ENCODE measurements at places on chromosomes 5 and 9.

DNA sequence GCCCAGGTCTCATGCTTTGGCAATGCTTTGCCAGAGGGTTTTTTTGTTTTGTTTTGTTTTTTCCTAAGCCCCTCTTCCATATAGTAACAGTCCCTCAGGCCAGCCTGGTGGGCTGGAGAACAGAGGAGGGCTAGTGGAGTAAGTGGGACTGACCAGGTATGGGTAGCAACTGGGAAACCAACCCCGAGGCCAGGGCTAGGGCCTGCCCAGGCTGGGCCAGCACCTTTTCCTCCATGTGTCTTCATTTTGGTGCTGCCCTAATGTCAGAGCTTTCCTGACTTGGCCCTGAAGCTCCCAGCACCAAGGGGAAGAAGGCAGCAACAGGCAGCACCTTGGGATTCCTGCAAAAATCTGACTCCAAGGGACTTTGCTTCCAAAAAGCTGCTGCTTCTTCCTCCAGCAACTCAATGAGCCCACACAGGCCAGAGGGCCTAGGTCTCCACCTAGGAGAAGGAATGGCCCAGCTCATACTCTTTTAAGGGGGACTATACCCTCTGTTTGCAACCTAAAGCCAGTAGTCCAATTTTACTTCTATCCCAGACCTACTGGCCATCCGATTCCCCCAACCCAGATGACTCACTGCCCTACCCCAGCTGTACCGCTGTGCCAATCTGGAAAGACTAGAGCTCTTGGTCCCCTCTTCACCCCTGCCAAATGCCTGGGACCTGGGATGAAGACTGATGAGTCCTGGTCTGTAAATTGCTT, 105.1 kb downstream of the PSD2 start:
- no peak for DNase-seq

- peak; percentile 39 for DNase-seq
Observed at GRCh38 chr9:89701221-89701798, 96.5 kb downstream of the GADD45G start.

- no peak for DNase-seq
Observed at GRCh38 chr9:98978231-98978681, 34.5 kb downstream of the COL15A1 start.

GRCh38 chr5:65255294-65255693, 226.4 kb downstream of the ADAMTS6 start:
- no peak for DNase-seq

GRCh38 chr5:7970816-7971215, 101.9 kb downstream of the MTRR start:
- no peak for DNase-seq

GRCh38 chr9:12666813-12667212, 26.4 kb upstream of the TYRP1 start:
- DNase-seq, result no peak

DNA sequence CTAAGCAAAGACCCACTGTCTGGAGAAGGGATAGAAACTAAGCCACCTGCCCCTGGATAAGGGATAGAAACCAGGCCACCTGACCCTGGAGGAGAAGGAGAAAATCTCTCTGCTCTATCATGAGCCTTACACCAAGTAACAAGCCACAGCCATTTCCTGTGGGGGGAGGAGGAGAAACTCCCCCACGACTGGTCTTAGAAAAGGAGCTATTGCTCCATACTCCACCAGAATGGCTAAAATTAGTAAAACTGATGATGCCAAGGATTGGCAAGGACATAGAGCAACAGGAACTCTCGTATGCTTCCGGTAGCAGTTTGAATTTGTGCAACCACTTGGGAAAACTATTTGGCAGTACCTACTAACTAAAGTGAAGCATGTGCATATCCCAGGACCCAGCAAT, 70.8 kb downstream of the ACTL7B start:
- DNase-seq, result no peak

DNA sequence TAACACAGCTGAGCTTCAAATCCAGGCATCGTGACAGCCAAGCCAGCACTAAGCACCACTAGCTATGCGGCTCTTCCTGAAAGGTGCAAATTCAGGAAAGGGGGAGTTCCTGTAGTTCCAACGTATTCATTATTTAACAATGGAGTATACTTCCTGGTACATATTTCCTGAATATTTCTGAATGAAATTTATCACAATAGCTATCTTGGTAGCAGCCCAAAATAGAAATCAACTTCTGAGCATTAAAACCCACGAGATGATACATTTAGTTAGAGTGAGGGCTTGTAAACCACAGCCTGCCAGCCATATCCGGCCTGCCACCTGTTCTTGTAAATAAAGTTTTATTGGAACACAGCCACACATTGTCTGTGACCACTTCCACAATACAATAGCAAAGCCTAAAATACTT, 109.7 kb upstream of the RETREG1 start:
- no peak for DNase-seq

DNA sequence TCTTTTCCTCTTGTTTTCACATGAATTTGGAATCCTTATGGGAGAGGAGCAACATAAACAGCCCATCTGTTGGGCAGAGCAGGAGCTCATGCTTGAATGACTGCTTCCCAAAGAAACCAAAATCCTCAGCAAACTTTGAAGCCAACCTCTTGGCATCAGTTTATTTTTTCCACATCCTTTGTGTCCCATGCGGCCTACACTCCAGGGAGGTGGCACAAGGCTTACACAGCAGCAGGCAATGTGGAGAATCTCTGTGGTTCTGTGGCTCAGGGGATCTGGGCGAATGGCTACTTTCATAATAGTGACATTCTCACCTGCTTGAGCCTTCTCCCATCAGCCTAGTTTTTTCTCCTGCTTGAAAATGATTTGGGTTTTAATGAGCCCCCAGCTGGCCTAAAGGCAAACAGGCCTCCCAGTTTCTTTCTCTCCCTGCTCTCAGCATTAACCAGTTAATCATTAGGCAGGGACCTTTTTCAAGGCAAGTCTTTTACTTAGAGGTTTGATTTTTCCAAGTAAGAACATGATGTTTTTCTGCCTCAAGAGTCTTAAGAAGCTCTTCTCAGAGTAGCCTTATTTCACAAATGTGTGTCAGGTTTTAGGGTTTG, 370.3 kb downstream of the ARHGEF28 start:
- no peak for DNase-seq

GRCh38 chr9:36690412-36691168, 117.9 kb downstream of the MELK start:
- no peak for DNase-seq

DNA sequence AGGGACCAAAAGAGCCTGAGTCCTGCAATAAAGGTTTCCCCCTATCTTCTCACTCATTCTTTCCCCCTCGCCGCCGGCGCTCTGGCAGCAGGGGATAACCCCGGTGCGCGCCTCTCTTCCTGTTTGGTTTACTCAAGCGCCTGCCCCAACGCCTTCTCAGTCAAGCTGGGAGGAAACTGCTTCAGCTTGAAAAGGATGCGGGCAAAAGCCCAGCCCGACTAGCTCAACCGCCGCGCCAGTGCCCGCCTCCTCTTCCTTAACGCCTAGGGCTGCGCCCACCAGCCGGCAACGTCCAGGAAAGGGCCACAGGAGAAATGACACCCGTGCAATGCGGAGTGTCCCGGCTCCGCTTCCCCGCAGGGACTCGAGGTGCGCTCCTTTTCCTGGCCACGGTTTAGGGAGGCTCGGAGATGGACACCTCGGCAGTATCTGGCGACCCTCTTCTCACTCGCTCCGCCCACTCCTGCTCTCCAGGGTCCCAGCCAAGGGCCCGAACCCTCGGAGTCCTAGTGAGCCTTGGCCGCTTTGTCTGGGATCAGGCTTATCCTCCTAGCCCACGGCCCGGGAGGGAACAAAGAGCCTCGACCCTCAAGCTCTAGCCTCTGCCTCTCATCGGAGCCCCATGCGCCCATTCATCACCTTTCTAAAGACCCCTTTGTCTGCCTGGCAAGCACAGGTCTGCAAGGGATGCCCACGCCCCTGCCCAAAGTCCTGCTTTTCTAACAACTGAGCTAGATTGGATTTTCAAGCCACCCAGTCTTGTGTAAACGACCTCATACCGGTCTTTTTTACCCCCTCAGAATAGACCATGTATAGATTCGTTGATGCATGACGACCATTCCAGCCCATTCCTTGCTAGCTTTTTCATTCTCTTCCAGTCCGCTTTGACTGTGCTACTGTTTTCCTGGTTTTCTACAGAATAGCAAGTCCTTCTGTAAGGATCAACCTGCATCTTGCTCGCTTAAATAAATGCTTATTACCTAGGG, 2.0 kb downstream of the ST8SIA4 start:
- DNase-seq, result peak; percentile 86

- no peak for DNase-seq
Observed at GRCh38 chr9:98833090-98833956, 25.9 kb downstream of the GALNT12 start.

DNA sequence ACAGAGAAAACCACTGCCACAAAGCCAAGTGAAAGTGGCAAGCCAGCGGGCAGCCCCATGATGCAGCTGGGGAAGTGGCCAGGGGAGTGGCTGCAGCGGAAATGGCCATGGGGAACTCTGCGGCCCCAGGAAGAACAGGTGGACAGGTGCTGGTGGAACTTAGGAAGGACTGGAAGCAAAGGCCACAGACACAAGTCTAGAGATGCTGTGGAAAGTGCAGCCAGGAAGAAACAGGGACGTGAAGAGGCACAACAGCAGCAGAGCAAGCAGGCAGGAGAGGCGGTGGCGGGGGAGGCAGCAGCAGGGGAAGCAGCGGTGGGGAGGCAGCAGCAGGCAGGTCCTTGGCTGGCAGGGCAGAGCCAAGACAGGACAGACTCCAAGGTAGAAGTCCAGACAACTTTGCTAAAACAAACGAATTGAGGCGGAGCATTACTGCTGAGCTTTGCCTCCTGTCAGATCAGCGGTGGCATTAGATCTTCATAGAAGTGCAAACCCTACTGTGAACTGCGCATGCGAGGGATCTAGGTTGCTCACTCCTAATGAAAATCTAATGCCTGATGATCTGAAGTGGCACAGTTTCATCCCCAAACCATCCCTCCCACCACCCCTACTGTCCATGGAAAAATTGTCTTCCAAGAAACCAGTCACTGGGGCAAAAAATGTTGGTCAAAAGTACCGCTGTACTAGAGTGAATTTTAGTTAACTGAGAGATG, 11.8 kb downstream of the SURF6 start:
- no peak for DNase-seq

DNA sequence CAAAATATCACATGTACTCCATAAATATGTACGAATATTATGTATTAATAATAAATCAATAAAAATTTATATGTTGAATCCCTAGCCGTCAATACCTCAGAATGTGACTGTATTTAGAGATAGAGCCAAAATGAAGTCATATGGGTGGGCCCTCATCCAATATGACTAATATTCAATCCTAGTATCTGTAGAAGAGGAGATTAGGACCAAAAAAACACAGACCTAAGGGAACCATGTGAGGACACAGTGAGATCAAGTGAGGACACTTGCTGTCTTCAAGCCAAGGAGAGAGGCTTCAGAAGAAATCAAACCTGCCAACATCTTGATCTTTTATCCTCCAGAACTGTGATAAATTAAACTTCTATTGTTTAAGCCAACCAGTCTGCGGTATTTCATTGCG, 3.7 kb upstream of the AMACR start:
- no peak for DNase-seq

GRCh38 chr5:50406877-50407276, 34.2 kb downstream of the EMB start:
- no peak for DNase-seq

- no peak for DNase-seq
Observed at GRCh38 chr5:76292620-76293322, 110.3 kb upstream of the IQGAP2 start.

DNA sequence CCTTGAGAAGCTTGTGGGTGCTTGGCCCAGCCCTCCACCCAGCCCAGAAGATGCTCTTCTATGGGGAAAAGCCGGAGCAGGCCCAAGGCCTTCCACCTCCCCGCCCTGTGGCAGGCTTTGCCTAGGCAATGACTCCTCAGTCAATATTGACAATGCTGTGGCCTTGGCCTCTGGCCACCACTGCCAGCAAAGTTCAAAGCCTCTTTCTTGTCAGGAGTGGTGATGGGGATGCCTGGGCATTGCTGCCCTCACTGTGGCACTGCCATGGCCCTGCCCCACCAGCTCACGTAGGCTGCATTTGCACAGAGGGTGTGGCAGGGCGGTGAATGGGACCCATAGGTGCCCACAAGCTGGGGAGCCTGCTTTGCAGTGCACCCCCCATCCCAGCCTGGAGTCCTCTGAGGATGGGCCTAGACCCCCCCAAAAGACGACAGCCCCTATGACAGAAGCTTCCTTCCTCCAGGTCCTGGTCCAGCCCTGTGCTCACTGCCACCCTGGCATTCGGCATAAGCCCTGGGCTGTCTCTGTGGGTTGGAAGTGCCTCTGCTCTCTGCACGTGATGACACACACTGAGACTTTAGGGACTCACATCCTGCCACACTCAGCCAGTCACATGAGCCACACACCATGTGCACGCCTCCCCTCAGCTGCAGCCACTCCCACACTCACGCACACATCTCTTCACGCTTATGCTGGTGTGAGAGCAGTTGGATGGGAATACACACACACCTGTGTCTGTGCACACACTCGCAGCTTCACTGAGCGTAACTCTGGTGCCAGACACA, 31.1 kb downstream of the MORN5 start:
- no peak for DNase-seq

- no peak for DNase-seq
Observed at GRCh38 chr9:114114364-114114763, 15.3 kb upstream of the KIF12 start.

GRCh38 chr9:5578698-5579085, 50.2 kb upstream of the RIC1 start:
- DNase-seq, result no peak

- no peak for DNase-seq
Observed at GRCh38 chr9:4297786-4298254, 2.0 kb downstream of the GLIS3 start.

- DNase-seq, result no peak
Observed at GRCh38 chr5:136374003-136374402, 8.7 kb upstream of the TRPC7 start.

DNA sequence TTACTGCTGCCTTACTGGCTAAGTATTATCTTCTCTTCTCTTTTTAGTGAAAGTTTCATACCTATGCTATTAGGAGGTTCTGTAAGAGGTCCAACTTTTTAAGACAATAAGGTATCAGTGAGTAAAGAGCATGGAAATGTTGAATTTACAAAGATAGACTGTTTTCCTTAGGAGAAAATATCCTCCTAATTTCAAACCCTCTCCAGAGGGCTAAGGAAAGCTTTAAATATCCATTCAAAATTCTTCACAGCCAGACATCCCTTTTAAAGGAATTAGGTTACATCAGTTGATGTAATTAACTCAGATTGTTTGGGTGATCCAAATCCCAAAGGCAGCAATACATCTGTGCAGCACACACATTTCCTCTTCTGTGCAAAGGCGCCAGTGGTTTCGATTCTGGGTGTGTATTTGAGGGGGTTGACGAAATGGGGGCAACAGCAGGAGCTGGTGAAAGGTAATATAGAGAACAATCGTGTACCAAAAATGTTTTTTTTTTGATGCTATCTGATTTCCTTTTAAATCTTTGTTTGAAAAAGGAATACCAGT, 273.8 kb upstream of the RPS23 start:
- no peak for DNase-seq

DNA sequence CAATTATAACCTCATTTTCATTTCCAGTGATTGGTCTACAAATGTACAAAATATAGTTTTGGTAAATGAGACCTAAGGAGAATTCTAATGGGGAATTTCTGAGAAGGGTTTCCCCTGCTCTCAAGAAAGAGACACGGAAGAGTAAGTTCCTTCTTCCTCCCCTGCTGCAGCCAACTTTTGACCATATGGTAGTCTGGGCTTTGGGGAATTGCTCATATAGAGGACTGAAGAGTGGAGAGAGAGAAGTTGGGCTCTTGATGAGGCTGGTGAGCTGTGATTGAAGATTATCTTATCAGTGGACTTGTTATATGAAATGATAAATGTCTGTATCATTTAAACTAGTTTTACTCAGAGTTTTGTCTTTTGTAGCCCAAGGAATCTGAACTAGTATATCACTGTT, 4.3 kb upstream of the LNPEP start:
- DNase-seq, result no peak

- no peak for DNase-seq
Observed at GRCh38 chr9:123225995-123226394, 42.4 kb downstream of the STRBP start.
